Activated naive CD4-positive, alpha-beta T cell treated with anti-CD3 and anti-CD28 coated beads, Interleukin-2, amount 10 ng/mL, durations not matched to agents 7 days and 5 days (primary cell): ENCODE measurements at places on chromosomes 5 and 9.

- no peak for DNase-seq
Observed at GRCh38 chr9:35318741-35319140, 156.9 kb downstream of the UNC13B start.

DNA sequence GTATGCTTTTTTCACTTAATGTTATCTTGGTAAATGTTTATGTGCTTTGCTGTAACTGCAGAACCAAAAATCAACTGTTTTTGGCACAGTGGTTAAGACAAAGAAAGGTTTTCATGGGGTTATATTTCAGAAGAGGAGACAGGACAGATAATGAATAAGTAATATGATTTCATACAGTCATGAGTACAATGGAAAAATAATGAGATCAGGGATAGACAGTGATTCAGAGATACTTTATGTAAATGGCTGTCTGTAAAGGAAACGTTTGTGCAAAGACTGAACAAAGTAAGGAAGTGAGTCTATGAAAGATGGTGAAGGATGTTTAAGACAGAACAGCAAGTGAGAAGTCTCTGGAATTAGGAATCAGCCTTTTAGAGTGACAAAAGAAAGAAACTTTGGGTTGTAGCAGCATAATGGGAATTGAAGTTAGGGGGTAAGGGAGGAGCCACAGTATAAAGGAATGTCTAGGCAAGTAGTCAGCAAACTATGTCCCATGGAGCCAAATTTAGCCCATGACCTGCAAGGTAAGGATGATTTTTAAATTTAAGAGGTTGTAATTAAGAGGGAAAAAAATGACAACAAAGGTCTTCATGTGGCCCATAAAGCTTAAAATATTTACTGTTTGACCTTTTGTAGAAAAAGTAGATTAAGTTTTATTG lies 55.0 kb downstream of the TNPO1 start:
- no peak for DNase-seq

DNA sequence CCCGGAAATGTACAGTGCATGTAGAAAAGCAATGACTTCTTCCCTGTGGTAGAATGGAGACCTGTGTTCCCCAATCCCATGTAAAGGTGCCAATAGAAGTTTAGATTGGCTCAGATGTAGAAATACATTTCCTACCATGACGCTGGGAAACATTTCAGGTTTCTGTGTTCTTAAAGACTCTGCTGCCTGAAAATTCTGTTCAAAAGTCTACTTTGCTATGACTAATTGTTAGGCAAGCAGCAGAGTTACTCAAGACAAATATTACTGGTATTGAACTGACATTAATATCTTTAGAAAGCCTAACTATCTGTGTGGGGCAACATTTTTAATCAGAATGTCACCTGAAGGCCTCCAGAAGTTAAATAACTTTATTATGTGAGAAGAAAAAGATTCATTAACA lies 75.5 kb upstream of the ELL2 start:
- DNase-seq = no peak

- no peak for DNase-seq
Observed at GRCh38 chr9:129162497-129163197, 15.4 kb downstream of the IER5L start.

DNA sequence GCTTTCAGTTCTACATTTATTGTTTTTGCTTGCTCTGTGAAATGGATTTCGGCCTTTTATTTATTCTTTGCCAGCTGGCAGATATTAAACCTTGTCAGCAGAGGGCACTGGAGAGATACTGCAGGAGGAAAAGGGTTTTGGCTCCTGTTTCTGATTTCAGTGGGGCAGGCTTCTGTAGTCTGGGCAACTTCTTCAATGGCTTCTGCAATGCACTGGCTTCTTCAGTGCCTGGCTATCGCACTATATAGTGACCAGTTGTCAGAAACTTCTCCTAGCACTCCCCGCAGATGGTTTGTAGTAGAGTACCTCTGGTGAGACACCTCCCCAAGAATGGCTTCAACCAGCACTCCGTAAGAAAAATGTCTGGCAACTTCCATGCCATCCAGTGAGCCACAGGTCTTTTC lies 3.2 kb upstream of the NFX1 start:
- peak; percentile 72 for DNase-seq

- DNase-seq = no peak
Observed at GRCh38 chr5:52895572-52896413, 93.4 kb upstream of the ITGA2 start.

GRCh38 chr5:169474226-169474625 lies 109.3 kb upstream of the SPDL1 start:
- DNase-seq = no peak

DNA sequence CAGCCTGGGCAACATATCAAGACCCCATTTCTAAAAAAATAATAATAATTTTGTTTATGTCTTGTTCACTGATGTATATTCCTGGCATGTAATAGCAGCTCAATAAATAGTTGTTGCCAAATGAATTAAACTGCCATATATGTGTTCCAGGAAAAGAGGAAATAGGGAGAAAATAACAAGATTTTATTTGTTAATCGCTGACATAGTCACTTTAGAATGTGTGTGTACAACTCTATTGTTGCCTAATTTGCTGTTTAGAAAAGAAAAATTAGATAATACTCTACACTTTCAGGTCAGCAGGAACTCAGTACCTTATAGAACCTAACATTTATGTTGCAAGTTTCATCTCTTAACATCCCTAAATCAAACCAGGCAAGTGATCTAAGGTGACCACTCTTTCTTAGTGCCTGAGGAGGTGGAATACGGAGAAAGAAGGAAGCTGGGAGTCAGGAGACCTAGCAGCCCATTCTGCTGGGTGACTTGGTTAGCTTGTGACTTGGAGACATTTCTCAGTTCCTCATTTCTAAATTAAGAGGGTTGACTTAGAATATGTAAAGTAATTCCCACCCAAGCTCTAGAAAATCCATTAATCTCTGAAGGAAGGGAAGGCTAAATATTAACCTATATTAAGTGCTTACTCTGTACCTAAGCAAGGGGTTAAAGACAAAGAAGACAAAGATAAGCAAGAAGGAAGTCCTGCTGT lies 110.3 kb upstream of the IQGAP2 start:
- DNase-seq = no peak

DNA sequence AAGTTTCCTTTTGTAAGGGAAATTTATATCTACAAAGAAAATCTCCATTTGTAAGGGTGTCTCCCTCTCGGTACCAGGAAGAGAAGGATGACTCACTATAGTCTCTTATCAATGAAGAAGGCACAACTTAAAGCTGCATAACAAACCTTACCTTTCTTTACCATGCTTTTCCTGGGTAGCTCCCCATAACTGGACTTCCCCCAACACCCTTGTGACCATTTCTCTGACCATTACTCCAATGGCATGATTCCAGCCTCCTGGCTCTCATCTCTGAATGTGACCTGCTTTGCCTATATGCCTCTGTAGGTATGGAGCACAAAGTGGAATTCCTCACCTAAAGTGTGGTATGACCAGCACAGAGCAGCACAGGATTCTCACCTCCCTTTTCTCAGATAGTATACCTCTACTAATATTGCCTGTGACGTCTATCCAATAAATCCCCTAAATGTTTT lies 62.8 kb downstream of the GNA14 start:
- no peak for DNase-seq

DNA sequence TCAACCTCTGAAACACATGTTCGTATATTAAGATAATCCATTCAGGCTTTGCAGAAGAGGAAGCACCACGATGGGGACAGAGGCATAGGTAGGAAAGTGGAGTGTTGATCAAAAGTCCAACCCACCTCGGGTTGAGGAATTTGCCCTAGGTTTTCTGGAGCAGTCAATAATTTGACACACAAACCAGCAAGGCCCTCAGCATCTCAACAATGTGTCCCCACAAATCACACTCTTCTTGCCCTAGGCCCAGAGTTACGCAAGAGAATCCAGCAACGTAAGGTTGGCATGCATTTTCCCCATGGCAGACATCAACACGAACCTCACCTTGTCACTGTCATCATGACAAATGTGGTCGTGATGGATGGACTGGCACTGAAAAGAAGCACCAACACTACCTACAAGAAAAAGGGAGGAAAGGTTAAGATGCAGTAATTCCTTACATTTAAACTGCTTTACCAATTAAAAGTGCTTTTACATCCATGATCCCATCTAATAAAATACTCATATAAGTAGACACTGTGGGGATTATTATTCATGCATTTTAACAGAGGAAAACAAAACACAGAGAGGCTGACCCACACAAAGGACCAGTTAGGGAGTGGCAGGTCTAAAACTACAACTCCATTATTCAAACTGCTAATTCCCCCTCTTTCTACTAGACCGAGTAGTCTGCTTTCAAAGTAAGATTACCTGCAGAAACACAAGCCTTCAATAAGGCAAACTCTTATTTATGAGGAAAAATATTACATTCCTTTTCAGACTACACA lies 24.4 kb upstream of the RNF38 start:
- DNase-seq = no peak

DNA sequence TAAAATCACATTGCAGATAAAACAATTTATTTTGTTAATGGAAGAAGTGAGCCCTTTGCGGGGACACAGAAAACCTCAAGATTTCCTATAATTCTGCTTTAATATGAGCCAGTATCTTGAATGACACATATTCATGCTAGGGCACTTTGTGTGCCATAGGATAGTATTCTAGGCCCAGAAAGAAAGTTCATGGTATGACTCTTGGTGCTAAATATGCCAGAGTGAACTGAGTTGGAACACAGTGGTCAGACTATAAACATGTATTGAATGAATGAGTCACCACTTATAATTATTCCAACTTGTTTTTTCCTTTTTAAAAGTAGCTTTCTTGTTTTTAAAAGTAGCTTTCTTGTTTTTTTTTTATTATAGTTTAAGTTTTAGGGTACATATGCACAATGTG lies 46.0 kb downstream of the ADAMTS19 start:
- DNase-seq = no peak

GRCh38 chr9:124108216-124108615 lies 96.6 kb downstream of the LHX2 start:
- no peak for DNase-seq

DNA sequence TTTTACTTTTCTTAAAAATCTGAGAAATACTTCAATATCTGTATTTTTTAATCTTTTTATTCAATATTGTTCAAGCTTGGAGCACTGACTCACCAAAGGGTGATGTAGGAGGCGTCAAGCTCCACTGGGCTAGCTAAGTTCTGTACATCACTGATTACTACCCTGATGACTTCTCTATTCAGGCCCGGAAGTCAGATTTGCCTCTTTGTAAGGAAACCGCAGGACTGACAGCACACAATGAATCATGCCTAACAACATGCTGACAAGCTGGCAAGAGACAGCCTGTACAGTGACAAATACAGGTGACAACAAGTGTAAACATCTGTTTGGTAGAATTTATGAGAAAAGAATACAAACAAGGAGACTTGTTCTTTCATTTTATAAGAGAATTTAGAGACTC lies 627.9 kb upstream of the RORB start:
- DNase-seq = no peak

- DNase-seq = no peak
Observed at GRCh38 chr5:53429706-53430105, 50.7 kb upstream of the FST start.

DNA sequence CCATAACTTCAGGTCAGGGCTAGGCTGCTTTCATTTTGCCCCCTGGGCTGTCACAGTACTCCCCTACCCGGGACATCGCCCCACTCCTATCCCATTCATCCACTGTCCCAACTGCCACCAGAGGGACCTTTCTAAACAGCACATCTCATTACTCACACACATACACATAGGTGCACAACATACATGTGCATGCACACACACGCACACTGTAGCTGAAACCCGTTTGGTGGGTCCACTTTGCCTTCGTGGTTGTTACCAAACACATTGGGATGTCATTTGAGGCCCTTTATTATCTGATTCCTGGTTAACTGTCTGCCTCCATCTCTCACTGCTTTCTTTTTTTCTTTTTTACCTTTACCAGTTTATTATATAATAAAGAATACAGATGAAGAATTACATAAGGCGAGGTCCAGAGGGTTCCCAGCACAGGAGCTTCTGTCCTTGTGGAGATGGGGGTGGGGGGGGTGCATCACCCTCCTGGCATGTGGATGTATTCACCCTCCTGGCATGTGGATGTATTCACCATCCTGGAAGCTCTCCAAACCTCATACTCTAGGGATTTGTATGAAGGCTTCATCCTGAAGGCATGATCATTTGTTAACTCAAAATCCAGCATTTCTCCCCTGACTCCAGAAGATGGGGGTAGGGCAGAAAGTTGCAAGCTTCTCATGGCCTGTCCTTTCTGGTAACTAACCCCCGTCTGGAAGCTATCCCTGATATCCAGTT lies 186.0 kb downstream of the GOLPH3 start:
- no peak for DNase-seq

DNA sequence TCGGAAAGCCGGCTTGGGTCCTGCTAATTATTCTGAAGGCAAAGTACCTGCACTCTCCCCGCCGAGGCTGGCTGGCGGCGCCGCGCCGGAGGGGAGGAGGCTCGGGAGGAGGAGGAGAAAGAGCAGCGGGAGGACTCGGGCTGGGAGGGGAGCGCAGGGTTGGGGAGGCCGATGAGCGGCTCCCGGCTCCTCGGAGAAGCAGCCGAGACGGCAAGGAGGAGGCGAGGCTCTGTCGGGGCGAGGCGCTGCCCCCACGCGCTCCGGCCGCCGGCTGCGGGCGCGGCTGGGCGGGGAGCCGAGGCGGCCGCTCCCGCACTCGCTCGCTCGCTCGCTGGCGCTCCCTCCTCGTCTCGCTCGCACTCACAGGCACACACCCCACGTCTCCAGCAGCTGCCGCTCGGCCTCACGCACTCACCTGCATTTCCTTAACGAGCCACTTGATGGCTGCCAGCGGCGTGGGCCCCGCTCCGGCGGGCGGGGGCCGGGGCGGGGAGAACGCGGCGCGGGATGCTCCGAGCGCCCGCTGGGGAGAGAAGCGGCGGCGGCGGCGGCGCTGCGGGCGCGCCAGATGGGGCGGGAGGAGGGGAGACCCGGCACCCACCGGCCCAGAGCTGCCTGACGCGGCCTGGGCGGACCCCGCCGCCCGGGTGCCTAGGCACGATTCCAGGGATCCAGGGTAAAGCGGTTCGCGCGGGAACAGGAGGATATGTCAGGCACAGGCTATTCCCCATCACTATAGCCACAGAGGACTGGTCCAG lies at the start of gene PTPRD:
PTPRD (minus strand) TSS at position 362 of the 758 bp plus-strand sequence.
- DNase-seq = peak; percentile 35

DNA sequence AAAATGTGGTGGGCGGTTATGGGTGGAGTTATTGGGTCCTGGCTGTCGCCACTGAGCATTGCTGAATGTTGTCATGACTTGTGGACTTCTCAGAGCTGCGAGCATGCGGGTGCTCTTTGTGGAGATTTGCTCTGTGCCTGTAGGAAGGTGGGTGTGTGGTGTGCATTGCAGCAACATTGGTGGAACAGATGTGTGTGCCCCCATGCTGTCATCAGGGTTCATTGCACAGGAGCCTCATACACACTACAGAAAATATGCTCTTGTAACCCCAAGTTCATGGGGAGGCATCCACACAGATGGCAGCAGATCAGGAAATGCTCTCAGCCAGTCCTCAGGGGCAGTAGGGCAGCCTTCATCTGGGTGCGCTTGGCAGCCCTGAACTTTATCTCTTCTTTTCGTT lies 55.9 kb upstream of the PHF2 start:
- DNase-seq = no peak

DNA sequence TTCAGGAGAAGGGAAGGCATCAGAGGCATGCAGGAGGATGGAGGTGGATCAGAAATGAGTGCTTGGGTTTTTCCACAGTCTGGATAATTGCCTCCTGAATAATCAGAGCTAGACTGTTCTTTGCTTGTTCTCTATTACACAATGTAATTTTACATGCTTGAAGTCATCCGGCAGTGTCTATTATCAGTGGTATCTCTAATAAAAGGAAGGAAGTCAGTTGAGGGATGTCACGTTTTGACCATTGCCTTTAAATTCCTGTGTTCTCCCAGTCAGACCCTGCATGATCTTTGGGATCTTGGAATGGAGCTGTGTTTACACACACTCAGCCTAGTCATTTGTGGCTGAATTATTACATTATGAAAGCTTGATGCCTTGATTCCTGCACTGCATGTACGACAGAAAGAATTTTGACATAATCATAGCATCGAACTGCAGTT lies 91.0 kb downstream of the PDE8B start:
- DNase-seq = no peak
